T47D (cell line): ENCODE measurements at places on chromosomes 16 and 17.
A peak's percentile ranks its signal among the peaks of the same experiment; 100 is the strongest.

- DNase-seq: peak; percentile 20
These were observed 628.1 kb downstream of the WWOX start for GRCh38 chr16:78727536-78727935.

GRCh38 chr17:50920041-50920410 lies 53.9 kb upstream of the TOB1 start:
- peak; percentile 75 for DNase-seq

DNA sequence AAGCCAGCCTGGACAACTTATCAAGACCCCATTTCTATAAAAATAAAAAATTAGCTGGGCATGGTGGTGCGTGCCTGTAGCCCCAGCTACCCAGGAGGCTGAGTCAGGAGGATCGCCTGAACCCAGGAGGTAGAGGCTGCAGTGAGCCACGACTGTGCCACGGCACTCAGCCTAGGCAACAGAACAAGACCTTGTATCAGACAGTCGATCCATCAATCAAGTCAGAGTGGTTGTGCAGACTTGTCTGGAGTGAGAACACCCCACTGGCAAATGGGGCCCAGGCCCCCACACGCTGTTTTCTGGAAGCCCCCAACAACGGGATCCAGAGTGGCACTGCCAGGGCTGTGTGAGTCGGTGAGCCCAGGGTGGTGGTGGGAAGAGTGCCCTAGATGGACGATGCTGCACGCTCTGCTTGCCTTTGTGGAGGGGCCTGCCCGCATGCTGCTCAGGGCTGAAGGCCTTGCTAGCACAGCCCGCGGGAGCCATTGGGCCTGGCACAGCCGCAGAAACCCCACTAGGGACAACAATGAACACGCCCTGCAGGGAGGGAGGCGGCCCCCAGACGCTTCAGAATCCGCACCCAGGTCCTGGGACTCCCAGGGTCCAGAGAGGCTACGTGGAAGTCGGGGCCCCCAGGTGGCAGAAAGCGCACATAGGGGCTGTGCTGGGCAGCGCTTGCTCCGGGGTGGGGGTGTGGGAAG lies 80.1 kb upstream of the GNG13 start:
- no peak for DNase-seq

DNA sequence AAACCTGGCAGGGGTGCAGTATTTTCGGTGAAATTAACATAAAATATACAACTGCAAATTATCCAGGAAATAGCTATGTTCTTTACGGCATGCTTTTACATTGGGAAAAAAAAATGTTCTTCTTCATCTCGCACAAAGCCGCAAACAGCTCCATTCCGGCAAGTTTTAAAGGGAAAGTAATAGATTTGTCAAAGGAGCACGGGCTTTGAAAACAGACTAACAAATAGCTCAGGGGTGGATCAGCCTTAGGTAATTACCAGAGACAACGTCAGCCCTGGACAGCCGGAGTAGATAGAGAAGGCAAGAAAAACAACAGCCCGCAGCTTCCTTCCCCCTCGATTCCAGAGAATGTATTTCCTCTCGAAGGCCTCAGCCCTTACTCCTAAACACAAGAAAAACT lies 222.5 kb downstream of the C16orf78 start:
- no peak for DNase-seq

GRCh38 chr16:17318238-17318637 lies 152.5 kb downstream of the XYLT1 start:
- no peak for DNase-seq

DNA sequence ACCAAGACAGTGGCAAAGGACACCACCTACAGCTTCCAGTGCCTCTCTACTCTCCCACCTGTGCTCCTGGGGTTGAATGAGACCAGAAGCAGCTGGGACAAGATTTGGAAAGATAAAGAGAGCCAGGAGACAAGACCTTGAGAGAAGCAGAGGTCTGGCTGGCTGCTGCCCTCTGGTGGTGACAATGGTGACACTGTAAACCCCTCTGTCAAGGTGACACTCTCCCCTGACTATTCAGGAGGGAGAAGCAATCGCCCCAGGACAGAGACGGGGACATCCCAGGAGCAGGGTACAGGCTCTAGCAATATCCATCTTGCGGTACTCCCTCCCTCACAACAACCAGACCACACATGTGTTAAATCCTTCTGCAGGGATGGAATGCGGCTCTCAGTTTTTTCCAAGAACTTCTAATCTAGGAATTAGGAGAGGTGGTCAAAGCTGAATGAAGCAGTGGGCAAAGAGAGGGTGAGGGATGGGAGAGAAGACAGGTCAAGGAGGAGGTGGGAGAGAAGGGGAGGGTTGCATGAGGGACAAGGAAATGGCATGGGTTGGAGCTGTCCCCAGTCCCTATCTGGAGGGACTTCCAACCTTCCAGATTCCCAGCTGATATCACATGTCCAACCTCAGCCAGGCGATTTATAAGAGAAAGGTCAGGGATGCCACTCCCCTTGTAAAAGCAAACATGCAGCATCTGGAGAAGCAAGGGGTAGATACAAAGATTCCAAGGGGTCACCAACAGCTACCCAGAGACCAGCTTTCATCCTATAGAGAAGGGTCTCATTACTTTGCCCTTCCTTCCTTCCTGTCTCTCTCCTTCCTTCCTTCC lies 2.9 kb downstream of the PHOSPHO1 start:
- DNase-seq: peak; percentile 96

- DNase-seq: no peak
These were observed 5.9 kb upstream of the CCDC154 start for GRCh38 chr16:1450218-1450617.

DNA sequence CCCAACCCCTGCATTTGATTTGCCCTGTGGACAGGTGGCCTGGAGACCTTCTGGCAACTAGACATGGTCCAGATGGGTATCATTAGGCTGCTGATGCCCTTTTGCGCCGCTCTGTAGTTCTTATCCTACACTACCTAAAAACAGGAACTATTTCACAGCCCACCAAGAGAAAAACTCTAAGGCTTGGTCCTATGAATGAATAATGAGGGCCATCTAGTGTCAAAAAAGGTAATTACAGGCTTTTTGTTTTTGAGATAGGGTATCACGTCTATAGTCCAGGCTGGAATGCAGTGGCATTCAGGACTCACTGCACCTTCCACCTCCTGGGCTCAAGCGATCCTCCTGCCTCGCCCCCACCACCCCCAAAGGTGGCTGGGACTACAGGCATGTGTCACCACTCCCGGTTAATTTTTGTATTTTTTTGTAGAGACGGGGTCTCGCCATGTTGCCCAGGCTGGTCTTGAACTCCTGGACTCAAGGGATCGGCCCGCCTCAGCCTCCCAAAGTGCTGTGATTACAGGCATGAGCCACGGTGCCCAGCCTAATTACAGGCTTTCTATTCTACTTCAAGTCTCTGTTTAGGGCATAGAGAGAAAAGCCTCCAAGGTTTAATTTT lies 20.9 kb downstream of the COIL start:
- DNase-seq: peak; percentile 69

GRCh38 chr17:4023220-4023619 lies 59.0 kb upstream of the ATP2A3 start:
- DNase-seq: peak; percentile 16

GRCh38 chr16:19136549-19137196 lies 22.9 kb downstream of the ITPRIPL2 start:
- DNase-seq: no peak

DNA sequence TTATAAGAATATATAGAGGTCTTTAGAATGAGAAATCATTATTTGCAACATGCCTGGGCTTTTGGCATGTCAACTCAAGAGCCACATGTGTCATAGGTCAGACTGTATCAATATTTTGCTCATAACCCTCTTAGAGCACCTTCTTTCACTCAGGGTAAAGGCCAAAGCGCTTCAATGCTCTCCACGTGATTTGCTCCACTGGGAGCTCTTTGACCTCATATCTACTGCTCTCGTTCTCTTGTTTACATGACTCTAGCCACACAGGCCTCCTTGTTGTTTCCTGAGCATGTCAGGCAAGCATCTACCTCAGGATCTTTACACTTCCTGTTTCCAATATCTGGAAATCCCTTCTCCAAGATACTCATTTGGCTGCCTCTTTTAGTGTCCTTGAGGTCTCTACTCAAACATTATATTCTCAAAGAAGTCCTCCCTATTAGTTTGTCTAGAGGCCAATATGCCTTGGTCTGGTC lies 148.4 kb downstream of the TOX3 start:
- DNase-seq: no peak

DNA sequence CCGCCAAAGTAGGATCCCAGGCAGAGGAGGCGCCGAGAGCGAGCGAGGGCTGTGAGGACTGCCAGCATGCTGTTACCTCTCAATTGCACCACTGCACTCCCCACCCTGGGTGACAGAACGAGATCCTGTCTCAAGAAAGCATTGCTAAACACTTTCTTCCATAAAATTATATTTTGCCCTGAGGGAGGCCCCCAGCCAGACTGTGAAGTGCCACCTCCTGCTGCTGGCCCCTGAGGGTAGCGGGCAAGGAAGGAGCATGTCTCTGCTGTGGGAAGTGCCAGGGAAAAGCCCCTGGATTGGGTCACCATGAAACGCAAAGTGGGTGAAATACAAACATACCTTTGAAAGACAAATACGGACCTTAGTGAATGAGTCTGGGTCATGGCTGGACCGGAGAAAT lies 78.0 kb upstream of the AMZ2 start:
- DNase-seq: no peak

GRCh38 chr16:10970065-10970464 lies 25.7 kb downstream of the CLEC16A start:
- no peak for DNase-seq

GRCh38 chr17:82240506-82241182 lies 11.8 kb downstream of the SLC16A3 start:
- no peak for DNase-seq

GRCh38 chr17:2797226-2797625 lies 988 bp downstream of the RAP1GAP2 start:
- DNase-seq: no peak

DNA sequence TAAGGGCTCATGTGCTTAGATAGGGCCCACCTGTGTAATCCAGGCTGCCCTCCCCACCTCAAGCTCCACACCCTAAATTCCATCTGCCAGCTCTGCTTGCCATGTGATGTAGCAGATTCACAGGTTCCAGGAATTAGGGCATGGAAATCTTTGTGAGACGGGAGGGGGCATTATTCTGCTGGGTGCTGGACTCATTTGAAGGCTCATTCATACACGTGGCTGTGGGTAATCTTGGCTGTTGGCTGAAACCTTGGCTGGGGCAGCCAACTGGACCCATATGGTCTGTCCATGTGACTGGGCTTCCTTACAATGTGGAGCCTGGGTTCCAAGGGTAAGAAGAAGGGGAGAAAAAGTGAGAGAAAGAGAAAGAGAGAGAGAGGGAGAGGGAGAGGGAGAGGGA lies 115.1 kb downstream of the CYLD start:
- DNase-seq: no peak

GRCh38 chr17:64630309-64631223 lies 31.5 kb downstream of the SMURF2 start:
- DNase-seq: no peak

- no peak for DNase-seq
These were observed 498 bp downstream of the SMYD4 start for GRCh38 chr17:1829216-1829591.

DNA sequence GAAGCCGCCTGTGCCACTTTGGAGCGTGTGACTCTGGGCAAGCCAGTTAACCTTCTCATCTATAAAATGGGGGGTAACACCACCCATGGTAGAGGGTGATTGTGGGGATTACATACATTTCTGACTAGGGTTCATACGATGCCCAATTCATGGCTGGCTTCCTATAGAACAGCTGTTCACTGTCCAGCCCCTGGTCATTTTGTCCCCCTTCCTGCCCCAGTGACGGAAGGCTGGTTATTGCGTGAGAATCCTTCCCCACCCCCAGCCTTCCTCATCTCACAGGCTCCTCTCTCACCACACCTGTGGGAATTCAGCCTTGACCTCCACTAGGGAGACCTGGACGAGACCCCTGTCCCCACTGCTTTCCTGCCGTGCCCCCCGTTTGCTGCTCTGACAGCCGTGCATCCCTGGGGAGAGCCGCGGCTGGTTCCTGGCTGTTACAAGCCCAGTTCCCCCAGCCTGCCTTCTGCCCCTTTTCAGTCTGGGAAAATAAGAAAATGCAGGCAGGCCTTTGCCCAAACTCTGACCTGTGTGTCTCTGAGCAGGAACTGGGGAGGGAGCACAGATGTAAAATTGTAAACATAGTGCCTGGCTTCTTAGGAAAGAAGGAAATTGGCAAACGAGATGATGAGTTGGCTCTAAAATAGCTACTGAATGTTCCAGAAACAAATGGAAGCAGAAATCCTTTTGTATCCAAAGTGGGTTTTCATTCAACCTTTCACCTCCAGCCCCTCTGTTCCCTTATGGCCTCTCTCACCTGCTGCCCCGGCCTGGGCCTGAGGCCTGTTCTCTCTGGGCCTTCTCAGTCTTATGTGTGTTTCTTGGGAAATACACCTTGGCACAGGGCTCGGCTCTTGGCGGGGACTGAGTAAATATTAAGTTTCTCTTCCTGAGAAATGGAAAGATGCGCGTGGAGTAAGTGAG lies 67.3 kb downstream of the OR1D5 start:
- no peak for DNase-seq

DNA sequence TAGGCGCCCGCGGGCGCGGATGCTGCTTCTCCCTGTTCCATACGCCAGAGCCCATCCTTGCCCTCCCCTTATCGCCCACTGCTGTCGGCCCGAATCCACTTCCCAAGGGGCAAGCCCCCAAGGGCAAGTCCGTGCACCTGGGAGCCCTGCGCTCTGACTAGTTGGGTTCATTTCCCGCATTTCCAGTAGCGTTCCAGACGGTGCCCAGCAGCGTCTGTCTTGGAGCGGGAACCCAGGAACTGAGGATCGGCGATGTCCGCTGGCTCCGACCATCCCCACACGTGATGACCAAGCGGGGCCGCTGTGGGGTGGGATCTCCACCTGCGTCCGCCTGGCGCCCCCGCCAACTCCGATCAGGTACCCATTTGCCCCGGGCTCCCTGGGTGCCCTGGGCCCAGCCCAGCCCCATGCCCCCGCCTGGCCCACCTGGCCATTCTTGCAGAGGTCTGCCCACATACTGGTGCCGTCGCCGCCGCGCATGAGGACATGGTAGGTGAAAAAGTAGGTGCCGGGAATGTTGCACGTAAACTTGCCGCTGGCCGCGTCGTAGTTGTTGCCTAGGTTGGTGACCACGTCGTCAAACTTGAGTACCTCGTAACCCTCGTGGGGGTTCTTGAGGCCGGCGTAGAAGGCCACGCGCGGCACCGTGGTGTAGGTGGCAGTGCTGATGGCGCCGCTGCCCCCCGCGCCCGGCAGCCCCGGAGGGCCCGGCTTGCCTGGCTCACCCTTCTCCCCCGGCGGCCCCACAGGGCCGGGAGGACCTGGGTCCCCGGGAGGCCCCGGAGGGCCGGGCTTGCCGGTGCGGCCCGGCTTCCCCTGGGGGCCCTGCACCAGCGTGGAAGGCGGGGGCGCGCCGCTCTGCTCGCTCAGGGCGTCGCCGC lies 837 bp downstream of the C1QL1 start:
- no peak for DNase-seq

DNA sequence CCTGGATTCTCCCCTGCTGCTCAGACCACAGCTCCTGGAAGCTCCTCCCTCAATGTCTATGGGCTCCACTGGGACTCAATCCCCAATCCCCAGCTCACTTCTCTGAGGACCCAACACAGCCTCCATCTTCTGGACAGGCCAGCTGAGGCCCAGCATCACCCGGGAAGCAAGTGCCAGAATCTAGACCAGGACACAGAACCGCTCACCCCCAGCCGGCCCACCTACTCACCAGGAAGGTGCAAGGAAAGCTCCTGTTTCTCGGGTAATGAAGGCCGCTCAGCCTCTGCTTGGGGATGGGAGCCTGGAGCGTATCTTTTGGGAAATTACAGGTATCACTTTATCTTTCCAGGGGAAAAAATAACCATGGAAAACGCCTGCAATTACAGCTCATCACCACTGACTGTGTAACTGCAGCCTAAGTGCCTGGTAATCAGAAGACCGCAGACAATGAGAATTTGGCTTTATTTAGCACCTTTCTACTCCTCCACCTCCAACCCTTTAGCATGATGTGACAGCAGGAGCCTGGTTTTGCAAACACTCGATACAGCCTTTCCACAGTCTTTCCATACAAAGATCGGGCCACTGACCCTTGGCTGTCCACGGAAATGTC lies 49.6 kb upstream of the RPL38 start:
- DNase-seq: no peak
